ENCODE measurements at places on chromosomes 4 and X. TPM values are rescaled to one million over a fixed set of nuclear protein-coding genes. Genes with fewer than 3 reads are reported as not detected.

DNA sequence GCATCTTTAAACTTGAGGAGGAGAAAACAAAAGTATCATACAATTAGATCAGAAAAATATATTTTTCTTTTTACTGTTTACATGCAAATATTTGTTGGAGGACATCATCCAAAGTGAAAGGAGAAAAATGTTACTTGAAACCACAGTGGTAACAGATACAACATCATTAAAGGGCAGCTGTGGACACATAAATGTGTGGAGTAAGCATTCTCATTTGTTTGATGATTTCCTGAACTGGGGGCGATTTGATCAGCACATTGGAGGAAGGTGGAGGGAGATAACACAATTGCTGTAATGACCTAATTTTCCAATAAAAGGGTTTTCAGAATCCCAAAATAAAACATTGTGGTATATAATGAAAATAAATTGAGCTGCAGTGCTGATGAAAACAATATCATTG lies 314.5 kb upstream of the HS3ST1 start:
- H3K27ac ChIP-seq: no peak overlapping the region
- no peak overlapping the region for H3K4me3 ChIP-seq
- no peaks in the 10 kb centered on the region for H3K27me3 ChIP-seq

DNA sequence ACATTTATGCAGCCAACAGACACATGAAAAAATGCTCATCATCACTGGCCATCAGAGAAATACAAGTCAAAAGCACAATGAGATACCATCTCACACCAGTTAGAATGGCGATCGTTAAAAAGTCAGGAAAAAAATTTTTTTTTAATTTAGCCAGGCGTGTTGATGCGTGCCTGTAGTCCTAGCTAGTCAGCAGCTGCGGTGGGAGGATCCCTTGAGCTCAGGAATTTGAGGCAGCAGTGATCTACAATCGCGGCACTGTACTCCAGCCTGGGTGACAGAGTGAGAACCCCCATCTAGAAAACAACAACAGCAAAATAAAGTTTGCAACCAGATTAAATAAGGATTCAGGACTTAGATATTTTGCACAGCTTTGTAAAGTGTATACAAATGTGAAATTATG lies 65.7 kb upstream of the ALG13 start:
- DNase-seq: no peak
- H3K36me3 ChIP-seq: no peaks in the 10 kb centered on the region
- no peak overlapping the region for H3K27ac ChIP-seq
- no peak overlapping the region for H3K4me3 ChIP-seq

DNA sequence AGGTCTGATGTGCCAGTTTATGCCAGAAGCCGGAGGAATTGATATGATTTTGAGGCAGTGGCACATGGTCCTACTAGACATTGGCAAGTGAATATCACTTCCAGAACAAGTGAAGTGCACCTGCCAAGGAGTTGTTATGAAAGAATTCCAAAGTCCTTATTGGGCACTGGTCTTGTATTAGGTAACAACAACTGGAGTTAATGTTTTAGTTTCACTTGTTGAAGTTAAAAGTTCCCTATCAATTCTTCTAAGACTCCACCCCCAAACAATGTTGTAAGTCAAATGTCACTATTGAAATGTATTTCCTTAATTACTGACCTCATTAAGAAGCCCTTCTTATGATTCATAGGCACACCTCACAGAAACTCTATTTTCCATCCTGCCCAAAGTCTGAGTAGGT lies 3.1 kb downstream of the TET2 start:
- no peak overlapping the region for H3K27ac ChIP-seq
- H3K4me3 ChIP-seq: no peak overlapping the region
- H3K4me1 ChIP-seq: no peaks in the 10 kb centered on the region

DNA sequence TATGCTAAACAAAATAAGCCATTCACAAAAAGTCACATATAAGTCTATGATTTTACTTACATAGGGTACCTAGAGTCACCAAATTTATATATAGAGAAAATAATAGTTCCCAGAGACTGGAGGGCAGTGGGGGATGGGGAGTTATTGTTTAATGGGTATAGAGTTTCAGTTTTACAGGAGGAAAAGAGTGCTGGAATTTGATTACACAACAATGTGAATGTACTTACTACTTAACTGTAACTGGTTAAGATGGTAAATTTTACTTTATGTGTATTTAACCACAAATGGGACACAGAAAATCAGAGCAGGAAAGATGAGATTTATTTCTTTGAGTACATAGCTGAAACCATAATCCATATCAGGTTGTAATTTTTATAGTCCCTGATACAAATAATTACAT lies 144.4 kb downstream of the TMA16 start:
- no peak overlapping the region for H3K4me3 ChIP-seq
- H3K27me3 ChIP-seq: no peaks in the 10 kb centered on the region
- H3K27ac ChIP-seq: no peak overlapping the region
- DNase-seq: no peak
- no peaks in the 10 kb centered on the region for H3K36me3 ChIP-seq

DNA sequence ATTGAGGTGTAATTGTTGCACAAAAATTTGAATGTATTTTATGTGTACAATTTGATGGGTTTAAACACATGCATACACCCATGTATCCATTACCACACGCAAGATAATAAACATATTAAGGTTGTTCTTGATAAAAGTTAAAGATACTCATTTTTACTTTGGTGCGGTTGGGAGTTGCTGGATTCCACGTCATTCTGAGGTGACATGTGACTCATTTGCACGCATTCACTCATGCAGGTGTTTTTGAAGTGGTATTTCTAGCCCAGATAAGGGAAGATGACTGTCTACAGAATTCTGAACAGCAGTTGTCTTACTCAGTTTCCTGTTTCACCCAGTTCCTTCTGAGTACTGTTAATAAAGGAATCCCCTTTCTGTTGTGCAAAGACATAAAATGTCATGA lies 142.0 kb downstream of the RTL3 start:
- DNase-seq: no peak
- no peak overlapping the region for H3K27ac ChIP-seq
- no peaks in the 10 kb centered on the region for H3K27me3 ChIP-seq
- no peaks in the 10 kb centered on the region for H3K36me3 ChIP-seq

GRCh38 chr4:113541933-113542332 lies 219.6 kb downstream of the CAMK2D start:
- no peak overlapping the region for H3K4me3 ChIP-seq
- DNase-seq: no peak
- H3K27ac ChIP-seq: no peak overlapping the region
- no peaks in the 10 kb centered on the region for H3K4me1 ChIP-seq
- no peaks in the 10 kb centered on the region for H3K27me3 ChIP-seq

CLCN5 gene
- 23.6 TPM for total RNA-seq
